GM04504 (cell line): ENCODE measurements at places on chromosomes 11 and 22.
A peak's percentile ranks its signal among the peaks of the same experiment; 100 is the strongest.

DNA sequence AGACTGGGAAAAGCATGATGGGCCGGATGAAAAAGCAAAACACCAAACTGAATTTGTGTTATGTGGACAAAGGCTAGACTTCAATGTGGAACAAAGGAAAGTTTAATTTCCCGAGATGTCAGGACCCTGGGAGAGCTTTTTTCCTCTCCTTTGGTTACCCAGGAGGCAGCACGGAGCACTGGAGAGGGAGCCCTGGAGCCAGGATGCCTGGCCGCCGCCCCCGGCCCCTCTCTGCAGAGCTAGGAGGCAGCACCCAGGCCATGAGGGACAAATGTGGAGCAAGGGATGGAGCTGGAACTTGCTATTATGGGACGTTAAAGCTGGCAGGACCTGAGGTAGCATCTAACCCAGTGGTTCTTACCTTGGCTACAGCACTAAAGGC is 108.9 kb downstream of the MORC2 start:
- DNase-seq, result no peak

DNA sequence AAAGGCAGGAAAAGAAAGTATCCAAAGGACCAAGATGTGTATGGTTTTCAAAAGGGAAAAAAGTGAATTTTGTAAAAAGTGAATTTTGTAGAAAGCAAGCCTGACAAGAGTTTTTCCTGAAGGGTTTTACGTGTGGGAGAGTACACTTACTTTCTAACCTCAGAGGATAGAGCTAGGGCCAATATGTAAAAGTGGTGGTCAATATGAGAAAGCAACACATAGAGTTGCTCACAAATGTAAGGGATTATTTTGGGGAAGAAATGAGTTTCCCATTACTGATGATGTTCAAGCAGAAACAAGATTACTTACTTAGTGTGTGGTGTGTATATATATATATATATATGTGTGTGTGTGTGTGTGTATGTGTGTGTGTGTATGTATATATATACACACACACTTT is 162.5 kb downstream of the SWAP70 start:
- DNase-seq, result no peak

GRCh38 chr11:14036469-14036868 is 73.9 kb downstream of the SPON1 start:
- no peak for DNase-seq

GRCh38 chr11:2290351-2290841 is 11.3 kb downstream of the C11orf21 start:
- no peak for DNase-seq

- no peak for DNase-seq
These were observed 235.8 kb upstream of the PITPNB start for GRCh38 chr22:28154861-28155260.

- no peak for DNase-seq
These were observed 39.8 kb downstream of the KCNJ1 start for GRCh38 chr11:128827191-128827893.

GRCh38 chr11:129574431-129574830 is 198.8 kb downstream of the BARX2 start:
- no peak for DNase-seq

- no peak for DNase-seq
These were observed 20.5 kb upstream of the MPPED1 start for GRCh38 chr22:43391306-43391705.

DNA sequence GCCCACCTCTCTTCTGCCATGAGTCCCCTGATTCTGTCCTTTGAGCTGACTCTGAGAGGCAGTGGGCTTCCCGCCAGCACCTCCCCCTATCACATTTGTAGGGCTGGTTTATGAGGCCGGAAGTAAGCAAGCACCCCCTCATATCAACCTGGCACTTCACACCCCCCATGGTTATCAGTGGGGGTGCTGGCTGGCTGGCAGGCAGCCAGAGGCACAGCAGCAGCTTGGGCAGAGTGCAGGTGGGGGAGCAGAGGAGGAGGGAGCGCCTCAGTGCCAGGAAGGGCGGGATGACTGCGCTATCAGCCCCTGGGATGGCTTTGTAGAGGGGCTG is 22.9 kb upstream of the CHRM4 start:
- no peak for DNase-seq

DNA sequence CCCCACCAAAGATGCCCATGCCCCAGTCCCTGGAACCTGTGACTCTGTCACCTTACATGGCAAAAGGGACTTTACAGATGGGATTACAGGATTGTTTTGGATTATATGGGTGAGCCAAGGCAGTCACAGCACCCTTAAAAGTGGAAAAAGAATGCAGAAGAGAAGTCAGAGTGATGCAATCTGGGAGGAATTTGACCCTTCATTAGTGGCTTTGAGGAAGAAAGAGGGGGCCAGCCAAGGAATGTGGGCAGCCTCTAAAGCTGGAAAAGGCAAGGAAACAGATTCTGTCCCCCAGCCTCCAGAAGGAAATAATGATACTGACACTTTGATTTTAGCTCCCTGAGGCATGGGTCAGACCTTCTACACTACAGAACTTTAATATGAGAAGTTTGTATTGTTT is 257.3 kb upstream of the ISX start:
- no peak for DNase-seq

DNA sequence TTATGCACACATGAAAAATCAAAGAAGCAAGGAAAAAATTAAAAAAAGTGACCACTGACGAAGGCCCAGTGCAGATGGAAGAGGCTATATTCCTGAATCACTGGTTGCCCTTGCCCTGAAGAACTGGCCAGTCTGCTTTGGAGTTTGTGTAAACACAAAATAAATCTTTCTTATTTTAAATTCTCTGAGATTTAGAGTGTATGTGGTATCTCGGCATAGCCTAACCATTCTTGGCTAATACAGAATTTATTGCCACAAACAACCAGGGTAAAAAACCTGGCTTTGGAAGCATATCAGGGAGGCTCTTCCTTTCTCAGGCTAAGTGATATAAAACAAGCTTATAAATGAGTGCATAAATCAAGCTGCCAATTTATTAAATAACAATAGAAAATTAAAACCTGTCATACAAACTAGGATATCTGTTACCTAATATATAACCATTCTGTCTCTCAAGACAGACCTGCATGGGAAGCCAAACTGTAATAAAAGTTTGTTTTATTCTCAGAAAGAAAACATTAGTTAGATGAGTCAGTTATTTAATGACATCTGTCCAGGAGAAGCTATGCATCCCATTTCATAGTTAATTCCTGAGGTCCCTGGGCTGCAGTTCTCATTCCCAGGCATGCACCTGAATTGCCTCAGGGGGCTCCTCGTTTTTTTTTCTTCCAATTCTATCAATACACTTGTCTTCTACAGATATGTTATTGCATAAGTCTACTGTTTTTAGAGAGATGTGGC is 6.1 kb upstream of the TMEM135 start:
- no peak for DNase-seq

DNA sequence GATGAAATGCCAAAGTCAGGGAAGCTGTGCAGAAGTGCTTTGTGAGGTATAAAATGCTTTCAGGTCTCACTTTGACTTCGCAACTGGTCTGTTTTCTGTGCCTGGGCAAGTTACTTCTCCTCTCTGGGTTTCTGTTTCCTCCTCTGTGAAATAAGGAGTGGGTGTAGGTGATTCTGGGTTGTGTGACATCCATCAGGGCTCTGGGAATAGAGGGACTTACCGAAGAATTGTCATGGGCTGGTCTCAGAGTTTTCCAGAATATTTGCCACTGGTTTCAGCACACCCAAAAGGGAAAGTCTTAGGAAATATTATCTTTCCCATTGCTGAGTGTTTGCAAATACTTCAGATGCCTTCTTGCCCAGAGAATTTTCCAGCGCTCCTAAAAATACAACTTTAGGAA is 118.4 kb downstream of the KIAA1671 start:
- DNase-seq, result no peak

GRCh38 chr11:69180226-69180625 is 24.5 kb downstream of the SMIM38 start:
- no peak for DNase-seq

DNA sequence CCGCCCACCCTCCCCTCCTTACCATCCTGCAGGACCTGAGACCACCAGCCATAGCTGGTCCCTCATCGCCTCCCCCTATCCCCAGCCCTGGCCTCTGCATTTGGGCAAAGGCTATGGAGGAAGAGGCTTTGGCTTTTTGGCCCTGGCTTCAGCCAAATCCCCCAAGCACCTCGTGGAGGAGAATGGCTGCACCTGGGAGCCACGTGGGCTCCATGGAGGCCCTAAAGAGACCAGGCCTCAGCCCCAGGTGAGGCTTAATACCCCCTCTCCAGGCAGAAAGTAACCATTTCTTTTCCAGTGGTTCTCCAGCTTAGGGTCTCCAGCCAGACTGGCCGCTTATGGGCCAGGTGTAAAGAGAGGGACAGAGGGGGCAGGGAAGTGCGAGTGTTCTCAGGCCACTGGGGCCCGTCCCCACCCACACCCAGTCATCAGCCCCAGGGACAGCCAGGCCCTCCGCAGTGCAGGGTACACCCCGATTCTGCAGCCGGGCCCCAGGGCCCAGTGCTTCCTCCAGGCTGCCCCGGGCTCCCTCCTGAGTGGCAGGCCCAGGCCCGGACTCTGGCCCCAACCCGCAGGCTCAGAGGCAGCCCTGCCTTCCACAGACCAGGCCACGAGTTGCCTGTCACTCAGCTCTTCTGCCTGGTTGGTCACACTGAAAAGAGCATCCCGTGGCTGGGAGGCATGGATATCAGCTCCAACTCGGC is 26.4 kb downstream of the CDKN1C start:
- DNase-seq, result no peak

DNA sequence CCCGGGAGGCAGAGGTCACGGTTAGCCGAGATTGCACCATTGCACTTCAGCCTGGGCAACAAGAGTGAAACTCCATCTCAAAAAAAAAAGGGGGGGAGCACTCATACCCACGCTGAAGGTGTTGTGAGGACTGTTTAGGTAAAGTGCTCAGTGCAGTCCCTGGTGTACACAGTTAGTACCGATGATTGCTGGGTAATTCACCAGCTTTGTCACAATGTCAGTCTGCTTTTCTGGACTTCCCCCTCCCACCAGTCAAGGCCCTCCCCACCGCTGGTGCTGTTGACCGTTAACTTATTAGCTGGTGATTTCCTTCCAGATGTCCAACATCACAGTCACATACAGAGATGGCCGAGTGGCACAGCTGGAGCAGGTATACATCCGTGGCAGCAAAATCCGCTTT is 11.9 kb downstream of the SNRPD3 start:
- DNase-seq, result no peak

- DNase-seq, result no peak
These were observed 28.2 kb downstream of the DKK3 start for GRCh38 chr11:11980200-11980599.

- DNase-seq, result no peak
These were observed 27.6 kb downstream of the POU2AF1 start for GRCh38 chr11:111351374-111352055.

DNA sequence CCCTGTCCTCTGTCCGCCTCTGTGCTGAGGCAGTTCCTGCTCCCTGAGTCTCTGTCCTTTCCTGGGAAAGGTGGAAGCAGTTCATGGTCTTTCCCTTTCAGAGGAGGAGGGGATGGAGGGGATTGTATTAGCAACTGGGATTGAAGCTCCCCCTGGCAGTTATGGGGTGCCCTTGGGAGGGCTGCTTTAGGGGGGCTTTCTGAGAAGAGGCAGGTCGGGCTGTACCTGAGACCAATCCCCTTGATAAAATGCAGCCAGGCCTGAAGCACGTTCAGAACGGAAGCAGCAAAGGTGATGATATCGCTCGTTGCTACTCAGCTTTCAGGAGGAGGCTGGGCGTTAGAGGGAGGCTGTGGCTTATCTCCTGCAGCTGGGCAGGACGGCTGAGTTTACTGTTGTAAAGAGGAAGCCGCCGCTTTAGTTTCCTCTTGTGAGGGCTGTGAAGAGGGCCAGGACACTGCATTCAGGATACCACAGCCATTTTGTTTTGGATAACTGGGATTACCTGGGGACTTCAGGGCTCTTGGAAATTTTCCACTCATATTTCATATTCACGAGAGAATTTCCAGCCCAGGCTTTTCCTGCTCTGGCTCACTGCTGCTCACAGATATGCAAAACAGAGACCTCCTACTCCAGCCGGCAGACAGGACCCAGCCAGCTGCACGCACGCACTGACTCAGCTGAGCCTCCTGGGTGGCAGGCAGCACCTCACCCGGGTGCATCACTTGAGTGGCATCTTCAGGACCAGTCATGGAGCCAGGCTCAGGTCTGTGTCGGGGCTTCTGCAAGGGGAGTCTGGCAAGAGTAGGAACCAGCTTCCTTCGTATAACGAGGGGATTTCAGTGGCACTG is 798 bp downstream of the AMPD3 start:
- DNase-seq, result peak; percentile 27

DNA sequence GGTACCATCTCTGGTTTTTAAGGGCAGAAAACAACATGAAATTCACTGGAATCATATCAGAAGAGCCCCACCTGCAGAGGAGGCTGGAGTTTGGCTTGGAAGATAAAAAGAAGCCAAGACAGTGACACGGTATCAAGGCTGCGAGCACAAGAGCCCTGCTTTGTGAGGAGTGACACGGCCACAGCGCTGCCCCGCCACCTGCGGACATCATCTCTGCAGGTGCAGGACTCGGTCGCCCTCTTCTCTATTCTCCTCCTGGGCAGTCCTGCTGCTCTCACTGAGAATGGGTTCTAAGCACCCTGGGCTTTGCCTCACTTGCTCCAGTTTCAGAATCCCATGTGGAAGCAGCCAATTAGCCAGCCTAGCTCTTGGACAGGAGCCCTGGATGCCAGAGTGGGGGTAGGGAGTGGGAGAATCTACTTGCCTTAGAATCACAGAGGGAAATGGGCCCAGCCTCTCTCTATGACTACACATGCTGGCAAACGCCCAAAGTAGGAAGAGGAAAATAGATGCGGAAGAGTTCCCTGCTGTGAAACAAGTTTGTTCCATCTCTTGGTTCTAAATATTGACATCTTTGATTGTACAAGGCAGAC is 17.1 kb downstream of the APOL4 start:
- DNase-seq, result no peak
